ENCODE measurements at places on chromosomes 12 and 14. TPM values are rescaled to one million over a fixed set of nuclear protein-coding genes. Genes with fewer than 3 reads are reported as not detected.

Gene ASB2
- total RNA-seq = 0.46 TPM

Gene GOLT1B
- 55.5 TPM for total RNA-seq

Gene A2M
- 2,807 TPM for total RNA-seq

Gene PRH1
- 18.8 TPM for total RNA-seq

Gene LRRC10
- total RNA-seq = not detected

Gene CLEC6A
- total RNA-seq = not detected

Gene RTL1
- total RNA-seq = 0.04 TPM

Gene FITM1
- total RNA-seq = 5.8 TPM

Gene TMCC3
- total RNA-seq = not detected

Gene PRKCH
- 1.3 TPM for total RNA-seq

Gene KRT73
- total RNA-seq = not detected

Gene OAS1
- 7.5 TPM for total RNA-seq

Gene PIANP
- not detected for total RNA-seq

Gene BEGAIN
- not detected for total RNA-seq

Gene ALX1
- not detected for total RNA-seq

Gene LRTM2
- not detected for total RNA-seq

Gene LBHD2
- 0.72 TPM for total RNA-seq

Gene FAM222A
- 7.2 TPM for total RNA-seq

Gene KRT78
- total RNA-seq = not detected

Gene DNAJC22
- total RNA-seq = 23.0 TPM

Gene OASL
- total RNA-seq = 0.22 TPM

Gene EVL
- total RNA-seq = 15.1 TPM

Gene GYS2
- not detected for total RNA-seq

Gene TAS2R50
- total RNA-seq = 2.2 TPM

Gene DCAF11
- total RNA-seq = 257 TPM

Gene INSM2
- not detected for total RNA-seq

Gene RFX4
- total RNA-seq = not detected

Gene IAPP
- not detected for total RNA-seq

Gene SCN8A
- 1.4 TPM for total RNA-seq

Gene EGLN3
- 0.18 TPM for total RNA-seq

Gene ABHD12B
- total RNA-seq = not detected

Gene FLRT2
- total RNA-seq = not detected

Gene BMP4
- 56.4 TPM for total RNA-seq
